Cardiac septum (tissue), 1 donor: ENCODE measurements at places on chromosomes 16 and 17.
A peak's percentile ranks its signal among the peaks of the same experiment; 100 is the strongest.

- no peak for DNase-seq
These were observed 15.5 kb upstream of the TIMP2 start for GRCh38 chr17:78940708-78941107.

- DNase-seq: no peak
These were observed 56.6 kb downstream of the ZFPM1 start for GRCh38 chr16:88509749-88510069.

DNA sequence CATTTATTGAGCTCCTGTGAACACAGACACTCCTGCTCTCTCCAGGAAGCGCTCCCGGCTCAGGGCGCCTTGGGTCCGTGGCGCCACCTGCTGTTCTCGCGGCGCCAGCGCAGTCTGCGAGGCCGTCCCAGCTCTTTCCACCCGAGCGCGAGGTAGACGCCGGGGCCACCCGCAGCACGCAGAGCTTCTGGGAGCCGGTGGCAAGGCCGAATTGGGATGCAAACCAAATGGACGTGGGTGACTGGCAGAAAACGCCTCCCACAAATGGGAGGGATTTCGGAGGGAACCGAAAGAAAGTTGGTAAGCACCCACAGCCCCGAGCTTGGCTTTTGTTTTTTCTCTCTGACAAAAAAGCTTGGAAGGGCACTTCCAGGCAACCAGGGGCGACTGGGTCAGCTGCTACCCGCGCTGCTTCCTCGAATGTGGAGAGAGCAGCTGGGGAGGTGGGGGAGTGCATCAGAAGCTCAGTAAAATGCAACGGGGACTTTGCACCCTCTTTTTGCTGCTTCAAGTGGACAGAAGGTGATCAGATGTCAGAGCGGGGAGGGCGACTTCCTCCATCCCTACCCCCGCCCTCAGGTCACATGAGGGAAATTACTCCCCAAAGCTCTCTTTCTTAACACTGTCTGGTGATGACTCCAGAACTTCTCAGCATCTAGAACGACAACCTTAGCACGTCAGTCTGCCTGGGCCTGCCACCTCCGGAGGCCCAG lies 13.5 kb upstream of the N4BP1 start:
- peak; percentile 95 for DNase-seq

- DNase-seq: no peak
These were observed 145.3 kb upstream of the PLCG2 start for GRCh38 chr16:81633680-81634379.

DNA sequence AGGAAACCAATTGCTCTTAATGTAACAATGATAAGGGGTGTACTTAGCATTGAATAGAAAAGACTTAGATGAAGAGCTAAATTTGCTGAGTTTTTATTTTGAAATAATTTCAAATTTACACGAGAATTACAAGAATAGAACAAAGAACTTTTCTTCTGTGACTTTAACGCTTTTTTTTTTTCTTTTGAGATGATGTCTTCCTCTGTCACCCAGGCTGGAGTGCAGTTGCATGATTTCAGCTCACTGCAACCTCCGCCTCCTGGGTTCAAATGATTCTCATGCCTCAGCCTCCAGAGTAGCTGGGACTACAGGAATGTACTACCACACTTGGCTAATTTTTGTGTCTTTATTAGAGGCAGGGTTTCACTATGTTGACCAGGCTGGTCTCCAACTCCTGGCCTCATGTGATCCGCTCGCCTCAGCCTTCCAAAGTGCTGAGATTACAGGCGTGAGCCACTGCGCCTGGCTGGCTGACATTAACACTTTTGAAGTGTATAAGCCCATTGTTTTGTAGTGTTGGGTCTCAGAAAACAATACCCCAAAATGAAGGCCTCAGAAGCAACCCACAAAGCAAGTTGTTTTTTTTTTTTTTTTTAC lies 2.1 kb downstream of the TEN1 start:
- DNase-seq: no peak

DNA sequence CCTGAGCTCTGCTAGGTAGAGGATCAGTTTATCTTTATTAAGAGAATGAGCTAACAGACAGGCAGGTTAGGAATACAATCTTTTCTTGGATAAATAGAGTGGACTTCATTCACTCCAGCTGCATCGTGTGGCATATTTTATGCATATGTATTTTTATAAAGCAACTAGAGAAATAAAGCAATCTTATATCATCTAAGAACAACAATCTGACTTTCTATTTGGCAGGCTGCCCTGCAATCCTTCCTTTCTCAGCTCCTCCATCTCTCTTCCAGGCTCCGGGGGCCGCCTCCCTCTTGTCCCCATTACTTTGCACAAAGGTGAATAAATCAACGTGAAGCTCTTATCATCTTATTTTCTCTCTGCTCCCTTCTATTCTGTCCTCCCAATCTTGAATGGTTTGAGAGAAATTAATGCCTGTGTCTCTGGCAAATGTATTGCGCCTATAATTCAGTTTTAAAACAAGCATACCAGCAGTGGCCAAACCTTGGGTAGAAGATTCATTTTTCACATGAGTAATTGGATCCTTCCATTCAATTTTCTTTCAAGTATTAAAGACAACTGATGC lies 64.5 kb downstream of the HS3ST3A1 start:
- no peak for DNase-seq

- DNase-seq: no peak
These were observed 6.1 kb downstream of the SEC14L1 start for GRCh38 chr17:77146882-77147281.

GRCh38 chr16:78375055-78375679 lies 275.7 kb downstream of the WWOX start:
- DNase-seq: no peak

DNA sequence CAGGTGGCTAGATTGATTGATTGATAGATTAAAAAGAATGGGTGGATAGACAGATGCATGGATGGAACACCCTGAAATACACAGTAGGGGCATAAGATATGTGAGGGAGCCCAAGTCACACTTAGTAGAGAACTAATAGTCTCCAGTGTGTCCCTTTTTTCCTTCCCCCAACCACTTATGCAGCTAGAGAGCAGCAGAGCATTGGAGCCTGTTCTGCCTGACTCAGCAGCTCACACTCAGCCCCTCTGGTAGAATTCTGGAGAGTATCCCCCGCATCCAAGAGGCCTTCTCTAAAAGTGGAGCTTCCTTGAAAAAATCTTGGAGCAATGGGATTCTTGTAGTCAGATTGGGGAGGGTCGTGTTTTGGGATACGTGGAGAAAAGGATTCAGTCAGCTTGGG lies 20.5 kb upstream of the GPR139 start:
- no peak for DNase-seq

GRCh38 chr17:5784791-5785190 lies 200.5 kb upstream of the NLRP1 start:
- no peak for DNase-seq

- DNase-seq: no peak
These were observed 7.7 kb upstream of the ZG16 start for GRCh38 chr16:29770250-29770929.

- no peak for DNase-seq
These were observed 19.7 kb downstream of the GOSR2 start for GRCh38 chr17:46942441-46943217.

GRCh38 chr17:75640556-75641119 lies 7.4 kb downstream of the SMIM5 start:
- no peak for DNase-seq

DNA sequence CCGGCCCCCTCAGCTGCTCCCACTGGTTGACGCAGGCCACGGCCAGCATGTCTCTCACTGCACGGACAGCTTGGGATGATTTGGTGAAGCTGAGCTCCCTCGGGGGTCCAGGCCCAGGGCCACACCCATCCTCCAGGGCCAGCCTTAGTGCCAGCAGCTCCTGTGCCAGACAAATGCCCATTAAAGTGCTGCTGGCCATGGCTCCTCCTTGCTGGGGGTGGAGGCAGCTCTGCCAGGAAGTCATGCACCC lies 2.5 kb downstream of the TRIM47 start:
- DNase-seq: no peak

- no peak for DNase-seq
These were observed 21.5 kb upstream of the BRIP1 start for GRCh38 chr17:61884864-61885263.

GRCh38 chr17:80908211-80908610 lies 83.4 kb upstream of the CHMP6 start:
- no peak for DNase-seq

DNA sequence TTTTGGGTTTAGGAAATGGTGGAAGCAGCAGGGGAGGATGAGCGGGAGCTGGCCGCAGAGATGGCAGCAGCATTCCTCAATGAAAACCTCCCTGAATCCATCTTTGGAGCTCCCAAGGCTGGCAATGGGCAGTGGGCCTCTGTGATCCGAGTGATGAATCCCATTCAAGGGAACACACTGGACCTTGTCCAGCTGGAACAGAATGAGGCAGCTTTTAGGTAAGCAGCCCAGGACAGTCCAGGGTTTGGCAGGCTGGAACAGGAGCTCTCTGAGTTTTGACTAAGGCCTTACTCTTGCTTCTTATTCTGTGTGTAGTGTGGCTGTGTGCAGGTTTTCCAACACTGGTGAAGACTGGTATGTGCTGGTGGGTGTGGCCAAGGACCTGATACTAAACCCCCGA lies 41.4 kb downstream of the SF3B3 start:
- no peak for DNase-seq
